Colonic mucosa (tissue), 4 donors: ENCODE measurements at places on chromosomes 2 and 18.

DNA sequence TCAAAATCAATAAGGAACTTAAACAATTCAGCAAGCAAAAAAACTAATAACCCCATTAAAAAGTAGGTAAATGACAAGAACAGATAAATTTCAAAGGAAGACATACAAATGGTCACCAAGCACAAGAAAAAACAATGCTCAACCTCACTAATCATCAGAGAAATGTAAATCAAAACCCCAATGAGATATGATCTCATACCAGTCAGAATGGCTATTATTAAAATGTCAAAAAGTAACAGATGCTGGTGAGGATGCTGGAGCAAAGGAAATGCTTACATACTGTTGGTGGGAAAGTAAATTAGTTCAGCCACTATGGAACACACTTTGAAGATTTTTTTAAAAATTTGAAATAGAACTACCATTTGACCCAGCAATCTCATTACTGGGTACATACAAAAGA lies 538.0 kb downstream of the TMX3 start:
- no peak for DNase-seq

DNA sequence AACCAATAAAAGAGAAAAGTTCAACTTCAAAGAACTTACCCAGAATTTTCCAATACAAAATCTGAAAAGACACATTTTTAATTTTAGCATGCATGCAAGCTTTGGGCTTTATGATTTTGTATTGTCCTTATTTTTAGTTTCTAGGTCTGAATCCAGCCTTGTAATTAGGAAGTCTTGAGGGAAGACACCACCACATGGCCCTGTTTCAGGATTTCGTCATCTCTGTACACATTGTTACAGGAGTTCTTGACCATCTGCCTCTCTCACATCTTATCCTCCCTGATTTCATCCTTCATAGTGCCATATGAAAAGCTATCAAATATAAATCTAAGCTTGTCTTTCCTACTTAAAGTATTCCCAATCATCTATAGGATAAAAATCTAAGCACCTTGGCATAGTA lies 176.1 kb downstream of the TXNL1 start:
- no peak for DNase-seq

DNA sequence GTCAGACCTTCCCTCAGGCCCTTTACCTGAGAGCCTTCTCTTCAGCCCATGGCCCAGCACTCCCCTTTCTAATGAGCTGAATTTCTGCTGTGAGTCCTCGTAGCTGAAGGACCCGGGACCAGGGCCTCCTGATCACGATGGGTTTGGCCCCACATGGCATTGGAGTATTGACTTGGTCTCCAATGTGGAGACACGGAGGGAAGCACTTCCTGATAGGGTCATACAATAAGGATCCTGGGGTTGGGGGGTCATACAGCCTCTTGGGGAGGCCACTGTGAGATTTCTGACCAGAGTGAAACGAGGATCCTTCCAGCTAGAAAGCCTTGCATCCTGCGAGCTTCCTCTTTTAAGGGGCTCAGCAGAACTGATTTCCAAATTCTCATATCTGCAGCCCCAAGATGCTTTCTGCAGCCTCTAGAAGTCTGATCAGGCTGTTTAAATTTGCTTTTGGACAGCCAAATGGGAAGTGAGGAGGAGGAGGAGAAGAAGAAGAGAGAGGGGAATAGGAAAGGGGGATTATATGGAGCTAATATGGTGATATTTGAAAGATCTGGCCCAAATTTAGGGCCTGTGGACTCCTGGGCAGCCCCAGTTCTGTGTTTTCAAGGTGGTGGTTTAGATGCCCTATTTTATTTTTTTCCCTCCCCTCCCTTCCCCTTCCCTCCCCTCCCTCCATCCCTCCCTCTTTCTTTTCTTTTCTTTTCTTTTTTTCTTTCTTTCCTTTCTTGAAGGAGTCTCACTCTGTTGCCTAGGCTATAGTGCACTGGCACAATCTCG lies 38.9 kb downstream of the RHOB start:
- no peak for DNase-seq

DNA sequence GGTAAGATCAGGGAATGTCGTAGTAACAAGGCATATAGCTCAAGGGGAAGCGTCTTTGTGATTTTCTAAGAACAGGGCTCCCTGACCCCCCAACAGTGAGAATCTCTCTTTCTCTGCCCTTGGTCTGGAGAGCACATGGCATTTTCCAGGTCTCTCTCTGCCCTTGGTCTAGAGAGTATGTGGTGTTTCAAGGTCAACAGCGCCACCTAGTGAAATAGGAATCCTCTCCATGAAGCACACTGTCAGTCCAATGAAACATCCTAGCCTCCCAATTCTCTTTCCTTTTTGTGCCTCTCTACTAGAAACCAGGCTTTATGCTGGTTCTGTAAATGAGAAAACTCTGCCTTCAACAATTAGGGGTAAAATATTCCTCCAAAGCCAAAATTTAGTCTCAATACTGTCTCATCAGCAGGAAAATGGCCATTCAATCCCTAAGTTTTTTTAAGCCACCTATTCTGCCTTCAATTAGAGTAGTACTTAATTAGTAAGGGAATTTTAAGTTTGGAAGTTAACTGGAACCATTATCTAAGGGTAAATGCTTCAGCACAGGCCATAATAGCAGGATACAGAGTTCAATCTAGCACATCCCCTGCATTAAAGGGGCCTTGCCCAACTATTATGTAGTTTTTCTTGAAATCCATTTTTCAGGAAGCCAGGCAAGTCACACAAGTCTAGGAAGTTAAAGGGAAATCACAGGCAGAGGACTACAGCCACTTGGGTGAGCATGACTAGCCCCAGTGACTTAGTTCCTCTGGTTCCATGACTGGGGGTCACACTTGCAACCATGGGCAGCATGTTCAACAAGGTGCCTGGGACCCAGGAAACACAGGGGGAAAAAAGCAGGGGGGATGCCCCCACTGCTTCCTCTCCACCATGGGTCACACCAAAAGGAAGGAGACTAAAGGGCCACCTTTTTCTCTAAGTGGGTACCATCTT lies 12.4 kb downstream of the DYM start:
- peak; percentile 58 for DNase-seq

DNA sequence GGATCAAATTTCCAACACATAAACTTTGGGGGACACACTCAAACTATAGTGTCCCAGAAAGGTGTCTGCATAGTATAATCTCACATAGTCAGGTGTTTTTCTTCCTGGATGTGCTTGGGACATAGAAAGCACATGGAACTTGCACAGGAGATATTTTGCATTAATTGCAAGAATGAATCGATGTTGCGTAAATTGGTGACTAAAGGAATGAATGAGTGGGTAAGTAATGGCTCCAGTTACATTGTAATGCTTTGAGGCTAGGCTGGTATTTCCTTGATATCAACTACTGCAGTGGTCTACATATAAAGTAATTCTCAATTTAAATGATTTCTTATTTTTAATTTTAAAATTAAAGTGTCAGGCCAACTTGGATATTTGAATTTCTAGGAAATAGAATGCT lies 53.4 kb downstream of the SH3RF3 start:
- DNase-seq, result no peak

DNA sequence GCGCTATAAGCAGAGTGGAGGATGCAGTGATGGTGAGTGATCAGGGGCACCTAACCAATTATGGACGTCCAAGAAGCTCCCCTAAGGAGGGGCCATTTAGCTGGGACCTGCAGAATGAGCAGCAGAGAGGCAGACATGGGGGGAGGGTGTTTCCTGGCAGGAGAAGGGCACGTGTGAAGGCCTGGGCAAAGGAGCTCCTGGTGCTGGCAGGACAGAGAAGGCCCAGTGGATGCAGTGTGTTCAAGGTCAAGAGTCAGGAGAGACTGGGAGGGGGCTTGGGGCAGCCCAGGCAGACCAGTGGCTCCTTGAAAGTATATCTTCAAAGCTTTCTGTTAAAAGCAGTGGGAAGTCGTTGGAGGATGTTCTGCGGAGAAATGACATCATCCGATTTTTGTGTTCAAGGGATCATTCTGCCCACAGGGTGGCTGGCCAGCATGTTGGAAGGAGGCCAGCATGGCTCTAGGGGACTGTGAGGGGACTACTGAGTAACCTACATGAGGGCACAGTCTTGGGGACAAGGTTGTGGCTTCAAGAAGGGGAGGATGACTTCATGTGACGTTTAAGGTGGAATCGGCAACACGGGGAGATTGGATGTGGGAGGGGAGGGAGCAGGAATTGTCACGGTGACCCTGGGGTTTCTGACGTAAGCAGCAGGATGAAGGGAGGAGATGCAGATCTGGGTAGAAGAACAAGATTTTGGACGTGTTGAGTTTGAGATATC lies 9.0 kb upstream of the CIB4 start:
- DNase-seq, result no peak

GRCh38 chr18:37381554-37381953 lies 184.0 kb downstream of the CELF4 start:
- no peak for DNase-seq

DNA sequence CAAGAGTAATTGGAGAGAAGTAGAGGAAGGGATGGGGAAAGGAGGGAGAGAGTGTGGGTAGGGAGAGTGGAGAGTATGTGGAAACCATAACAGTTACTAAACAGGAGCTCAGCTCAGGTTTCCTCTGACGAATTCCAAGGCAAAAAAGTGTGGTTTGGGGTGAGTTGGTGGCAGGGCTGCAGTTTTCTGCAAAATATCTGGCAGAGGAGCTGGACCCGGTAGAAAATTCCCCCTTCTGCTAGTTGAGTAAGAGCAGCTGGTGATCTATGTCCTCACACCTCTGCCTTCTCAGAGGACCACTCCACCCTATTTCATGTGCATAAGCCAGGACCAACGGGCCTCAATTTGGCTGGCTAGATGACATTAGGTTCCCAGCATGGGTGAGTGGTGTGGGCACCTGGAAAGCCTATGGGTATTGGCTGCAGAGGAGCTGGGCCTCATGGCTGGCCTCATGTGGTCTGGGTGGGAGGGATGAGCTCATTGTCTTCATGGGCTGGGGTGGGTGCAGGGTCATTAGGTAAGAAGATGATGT lies 13.2 kb downstream of the NRP2 start:
- no peak for DNase-seq

DNA sequence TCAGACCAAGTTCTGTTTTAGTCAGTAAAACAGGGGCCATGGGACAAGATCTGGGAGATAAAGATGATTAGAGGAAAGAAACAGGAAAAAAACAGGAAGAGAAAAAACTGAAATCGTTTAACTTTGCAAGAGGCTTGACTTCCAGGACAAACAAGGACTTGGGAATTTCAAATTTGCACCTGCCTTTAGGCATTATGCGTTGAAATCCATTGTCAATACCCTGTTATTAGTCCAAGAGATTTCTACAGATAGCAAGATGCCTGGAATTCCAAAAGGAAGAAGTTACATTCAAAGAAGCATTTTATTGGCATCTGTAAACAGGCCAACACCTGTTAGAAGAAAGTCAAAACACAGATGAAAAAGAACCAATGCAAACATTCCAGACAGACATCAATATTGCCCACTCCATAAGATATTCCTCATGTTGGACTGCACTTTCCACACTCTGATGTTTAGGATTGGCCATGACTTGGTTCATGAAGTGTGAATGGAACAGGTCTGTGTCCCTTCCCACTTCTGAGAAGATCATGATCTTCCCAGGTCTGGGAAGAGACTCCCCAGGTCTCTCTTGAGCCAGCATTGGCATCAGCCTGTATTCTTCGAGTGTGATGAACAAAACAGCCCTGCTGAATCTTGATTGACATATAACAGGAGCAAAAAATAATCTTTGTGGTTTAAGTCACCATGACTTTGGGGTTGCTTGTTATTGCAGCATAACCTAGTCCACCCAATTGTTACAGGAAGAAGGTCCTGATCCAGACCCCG lies 181.4 kb upstream of the FN1 start:
- DNase-seq, result no peak

GRCh38 chr2:228541789-228542188 lies 360.3 kb upstream of the SPHKAP start:
- DNase-seq, result no peak

GRCh38 chr2:55311444-55311870 lies 42.4 kb upstream of the MTIF2 start:
- DNase-seq, result no peak

DNA sequence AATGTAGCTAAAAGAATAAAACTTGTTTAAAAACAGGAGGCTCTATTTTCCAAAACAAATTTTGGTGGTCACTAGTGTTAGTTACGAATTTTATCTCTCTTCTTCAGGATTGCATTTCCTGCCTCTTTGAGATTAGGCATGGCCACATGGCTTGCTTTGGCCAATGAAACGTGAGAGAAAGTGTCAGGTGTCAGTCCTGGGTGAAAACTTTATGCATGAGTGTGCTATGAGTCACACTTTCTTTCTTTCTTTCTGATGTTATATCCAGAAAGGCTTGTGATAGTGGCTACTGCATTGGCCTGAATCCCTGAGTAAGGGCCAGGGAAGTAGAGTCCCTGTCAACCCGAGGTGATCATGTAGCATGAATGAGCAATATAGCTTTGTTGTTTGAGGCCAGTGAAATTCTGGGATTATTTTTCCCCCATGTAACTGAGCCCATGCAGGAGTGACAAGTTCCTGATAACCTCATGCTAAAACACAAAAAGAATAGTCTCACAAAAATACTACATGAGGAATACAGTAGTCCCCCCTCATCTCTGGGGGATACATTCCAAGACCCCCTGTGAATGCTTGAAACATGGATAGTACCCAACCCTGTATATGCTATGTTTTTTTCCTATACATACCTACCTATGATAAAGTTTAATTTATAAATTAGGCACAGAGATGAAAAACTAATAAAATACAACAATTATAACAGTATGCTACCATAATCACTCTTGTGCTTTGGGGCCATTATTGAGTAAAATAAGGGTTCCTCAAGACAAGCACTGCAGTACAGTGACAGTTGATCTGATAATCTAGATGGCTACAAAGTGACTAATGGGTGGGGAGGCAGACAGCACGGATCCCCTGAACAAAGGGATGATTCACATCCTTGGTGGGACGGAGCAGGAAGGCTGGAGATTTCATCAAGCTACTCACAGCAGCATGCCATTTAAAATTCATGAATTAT lies 109.5 kb downstream of the CDC42EP3 start:
- DNase-seq, result no peak

DNA sequence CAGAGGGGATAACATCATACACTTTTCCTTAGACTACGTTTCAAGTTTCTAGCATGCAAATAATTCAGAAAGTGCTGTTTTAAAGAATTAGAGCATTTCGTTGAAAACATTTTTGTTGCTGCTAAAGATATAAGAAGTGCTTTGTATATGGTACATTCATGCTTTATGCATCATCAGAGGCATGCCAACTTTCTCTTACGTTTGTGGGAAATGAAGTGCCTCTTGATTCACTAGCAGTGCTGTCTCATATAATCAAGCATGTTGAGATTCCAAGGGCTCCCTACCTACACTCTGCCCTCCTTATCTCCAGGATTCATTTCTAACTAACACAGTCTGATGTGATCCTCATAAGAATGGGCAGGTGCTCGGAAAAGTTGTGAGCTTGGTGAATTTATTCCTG lies 748.6 kb upstream of the DDX18 start:
- no peak for DNase-seq
